ENCODE measurements at places on chromosomes 2 and 18.

DNA sequence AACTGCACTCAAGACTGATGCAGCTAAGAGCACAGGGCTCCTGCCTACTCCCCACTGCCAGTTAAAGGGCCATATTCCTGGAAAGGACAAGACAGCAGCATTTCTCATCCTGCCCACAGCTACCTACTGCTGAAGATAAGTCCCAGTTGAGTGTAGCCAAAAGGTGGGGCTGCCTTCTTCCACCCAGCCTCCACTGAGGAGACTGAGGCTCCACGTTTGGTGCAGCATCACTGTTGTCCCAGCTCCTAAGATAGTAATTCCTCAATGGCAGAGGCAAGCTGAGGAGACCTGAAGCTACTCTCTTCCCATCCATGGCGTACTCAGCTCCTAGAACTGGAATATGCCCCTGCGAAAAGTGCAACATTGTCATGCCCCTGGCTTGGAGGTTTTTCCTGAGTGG lies 149.7 kb downstream of the TRABD2A start:
- DNase-seq = no peak

DNA sequence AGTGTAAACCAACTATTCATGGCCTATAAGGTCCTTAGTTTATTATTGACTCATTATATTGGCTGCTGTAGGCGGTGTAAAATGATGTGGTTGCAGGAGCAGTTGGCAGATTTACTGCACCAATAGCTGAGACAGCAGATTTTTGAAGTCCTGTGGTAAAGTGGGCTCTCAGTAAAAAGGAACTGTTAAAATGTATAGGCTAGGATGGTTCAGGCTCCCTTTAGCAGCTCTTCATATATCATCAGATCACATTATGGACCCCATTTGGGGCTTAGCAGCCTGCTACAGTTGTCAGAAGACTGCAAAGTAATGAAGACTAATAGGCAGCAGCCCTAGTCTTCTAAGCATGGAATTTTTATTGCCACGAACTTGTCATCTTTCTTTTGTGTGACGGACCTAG lies 27.8 kb downstream of the MTX2 start:
- DNase-seq = no peak

DNA sequence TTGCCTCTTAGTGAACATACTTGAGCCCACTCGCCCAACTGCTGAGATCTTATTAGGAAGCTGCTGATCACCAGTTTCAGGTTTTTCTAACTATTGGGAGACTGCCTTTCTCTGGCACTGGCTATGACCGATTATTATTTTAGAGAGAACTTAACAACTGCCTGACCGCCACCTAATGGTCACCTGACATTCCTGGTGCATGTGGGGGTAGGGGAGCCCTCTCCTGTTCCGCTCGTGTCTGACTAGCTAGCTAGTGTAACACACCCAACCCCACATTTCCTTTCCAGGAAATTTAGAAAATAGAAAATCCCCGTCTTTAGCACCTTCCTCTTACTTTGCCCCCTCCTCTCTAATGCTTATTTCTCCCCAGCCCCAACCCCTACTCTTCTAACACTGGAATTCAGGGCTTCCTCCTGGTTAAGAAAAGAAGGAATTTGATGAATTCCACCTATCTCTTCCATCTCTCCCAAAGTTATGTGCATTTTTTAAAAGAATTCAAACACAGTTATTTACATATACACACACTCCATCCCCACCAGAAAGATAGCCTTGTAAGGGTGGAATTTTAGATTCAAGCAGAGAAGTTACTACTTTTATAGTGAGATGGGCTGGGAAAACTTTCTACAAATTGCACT lies 19.4 kb upstream of the DNER start:
- no peak for DNase-seq

GRCh38 chr2:70833246-70833645 lies 2.4 kb downstream of the CD207 start:
- no peak for DNase-seq
